ENCODE measurements at places on chromosomes 2 and 18.

DNA sequence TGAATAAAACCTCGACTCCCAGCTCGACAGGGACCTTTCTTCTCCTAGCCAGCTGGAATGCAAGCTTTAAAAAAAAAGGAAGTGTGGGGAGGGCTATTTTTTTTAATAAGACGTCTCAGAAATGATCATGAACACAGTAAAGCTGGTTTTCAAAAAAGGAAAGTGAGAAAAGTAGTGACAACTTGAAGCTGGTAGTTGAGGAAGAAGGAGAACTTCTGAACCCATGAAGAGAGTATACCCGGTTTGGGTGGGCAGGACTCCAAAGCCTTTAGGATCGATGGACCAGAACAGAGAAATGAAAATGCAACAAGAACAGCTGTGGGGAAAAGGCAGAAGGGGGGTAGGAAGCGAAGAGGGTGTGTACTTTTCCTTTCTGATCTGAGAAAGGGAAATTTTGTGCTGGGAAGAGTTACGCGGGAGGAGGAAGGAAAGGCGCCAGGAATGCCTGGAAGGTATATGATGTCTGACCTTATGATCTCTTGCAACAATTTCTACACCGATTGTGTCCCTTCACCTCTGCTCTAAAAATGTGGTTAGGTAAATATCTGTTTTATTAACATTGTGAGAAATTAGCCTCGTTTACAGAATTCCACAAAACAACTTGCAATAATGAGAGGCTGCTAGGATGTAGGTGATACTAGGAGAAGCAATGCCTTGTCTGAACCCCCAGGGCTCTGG is 22.6 kb upstream of the CYP1B1 start:
- no peak for DNase-seq

DNA sequence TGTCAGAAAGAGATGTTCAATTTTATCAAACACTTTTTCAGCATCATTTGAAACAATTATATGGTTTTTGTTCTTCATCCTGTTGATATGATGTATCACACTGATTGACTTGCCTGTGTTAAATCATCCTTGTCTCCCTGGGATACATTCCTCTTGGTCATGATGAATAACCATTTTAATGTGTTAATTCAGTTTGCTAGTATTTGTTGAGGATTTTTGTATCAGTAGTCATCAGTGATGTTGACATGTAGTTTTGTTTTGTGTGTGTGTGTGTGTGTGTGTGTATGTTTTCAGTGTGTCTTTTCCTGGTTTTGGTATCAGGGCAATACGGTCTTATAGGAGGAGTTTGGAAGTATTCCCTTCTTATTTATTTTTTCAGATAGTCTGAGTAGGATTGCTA is 325.4 kb downstream of the ZNF804A start:
- DNase-seq, result no peak

- DNase-seq, result no peak
These were observed 35.0 kb downstream of the HPCAL1 start for GRCh38 chr2:10337449-10338269.

DNA sequence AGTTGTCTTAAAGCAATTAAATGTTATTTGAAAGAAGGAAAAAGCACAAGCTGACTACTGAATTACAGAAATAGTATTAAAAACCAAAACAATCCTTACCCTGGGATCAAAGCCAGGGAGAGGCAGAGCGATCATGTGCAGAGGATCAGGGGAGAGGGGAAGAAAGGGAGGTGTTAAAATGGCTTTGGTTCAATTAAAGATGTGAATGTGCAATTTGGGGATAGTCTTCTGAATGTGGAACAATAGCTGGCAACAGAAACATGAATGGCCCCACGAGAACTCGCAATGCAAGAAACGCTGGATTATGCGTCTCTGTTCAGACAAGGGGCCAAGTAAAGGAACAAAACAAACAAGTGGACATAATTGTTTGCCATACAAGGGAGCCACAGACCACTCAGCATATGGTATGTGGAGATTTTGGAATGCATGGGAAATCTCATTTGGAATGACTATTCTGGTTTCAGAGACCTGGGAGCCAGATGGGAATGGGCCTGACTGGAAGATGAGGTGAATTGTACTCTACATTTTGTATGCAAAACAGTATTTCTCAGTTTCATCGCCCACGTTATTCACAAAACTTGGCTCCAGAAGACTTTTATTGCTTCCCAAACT is 155.4 kb downstream of the SLC4A3 start:
- no peak for DNase-seq

GRCh38 chr2:26767894-26768487 is 3.9 kb downstream of the SLC35F6 start:
- no peak for DNase-seq

GRCh38 chr18:76565238-76566173 is 70.5 kb upstream of the ZNF516 start:
- no peak for DNase-seq

- no peak for DNase-seq
These were observed 597.1 kb upstream of the ACVR2A start for GRCh38 chr2:147247749-147248148.

DNA sequence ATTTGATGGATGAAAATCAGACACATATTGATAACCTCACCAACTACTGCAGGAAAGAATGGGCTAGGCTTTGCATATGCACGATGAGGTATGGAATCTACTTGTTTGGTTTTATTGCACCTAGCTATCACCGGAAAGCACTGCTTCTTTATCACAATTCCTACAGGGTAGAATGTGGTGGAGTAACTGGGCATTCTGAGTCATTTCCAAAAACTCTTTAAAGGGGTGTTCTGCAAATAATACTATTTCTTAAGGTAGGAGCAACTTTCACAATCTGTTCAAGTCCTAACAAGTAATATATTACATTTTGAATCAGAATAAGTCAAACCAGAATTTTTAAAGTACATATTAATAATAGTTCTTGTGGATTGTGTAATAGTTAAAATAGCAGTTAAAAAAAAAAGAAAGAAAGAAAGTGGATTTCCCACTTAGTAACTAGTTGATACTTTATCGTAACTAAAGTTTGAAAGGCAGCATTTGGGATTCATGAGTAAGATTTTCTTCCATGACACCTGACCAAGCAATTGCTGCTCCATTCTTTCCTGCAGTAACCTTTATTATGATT is 40.5 kb downstream of the INO80C start:
- DNase-seq, result no peak

DNA sequence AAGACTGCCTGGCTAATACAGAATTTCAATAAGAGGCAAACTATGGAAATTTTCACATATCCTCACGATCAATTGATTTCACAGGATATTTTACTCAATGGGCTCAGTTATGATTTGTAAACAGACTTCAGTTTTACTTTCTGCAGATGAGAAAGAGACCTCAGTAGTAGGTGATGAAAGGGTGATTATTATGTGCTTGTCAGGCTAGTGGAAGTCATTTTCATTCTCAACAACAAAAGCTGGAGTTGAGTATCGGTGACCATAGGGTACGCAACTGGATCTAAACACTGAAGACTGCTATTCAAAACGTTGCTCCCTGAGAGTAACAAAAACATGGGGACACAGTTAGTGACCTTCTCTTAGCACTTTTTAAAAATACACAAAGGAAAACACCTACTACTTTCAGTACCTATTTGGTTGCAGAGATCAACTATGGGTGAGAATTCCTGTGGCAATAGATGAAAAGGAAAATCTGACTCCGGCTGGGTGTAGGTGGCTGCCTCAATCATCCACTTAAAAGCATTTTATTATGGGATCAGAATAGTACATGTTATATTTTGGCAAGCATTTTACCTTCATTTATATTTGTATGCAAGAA is 126.2 kb upstream of the VRK2 start:
- no peak for DNase-seq
